ENCODE measurements at places on chromosomes 3 and 15.
A peak's percentile ranks its signal among the peaks of the same experiment; 100 is the strongest.

DNA sequence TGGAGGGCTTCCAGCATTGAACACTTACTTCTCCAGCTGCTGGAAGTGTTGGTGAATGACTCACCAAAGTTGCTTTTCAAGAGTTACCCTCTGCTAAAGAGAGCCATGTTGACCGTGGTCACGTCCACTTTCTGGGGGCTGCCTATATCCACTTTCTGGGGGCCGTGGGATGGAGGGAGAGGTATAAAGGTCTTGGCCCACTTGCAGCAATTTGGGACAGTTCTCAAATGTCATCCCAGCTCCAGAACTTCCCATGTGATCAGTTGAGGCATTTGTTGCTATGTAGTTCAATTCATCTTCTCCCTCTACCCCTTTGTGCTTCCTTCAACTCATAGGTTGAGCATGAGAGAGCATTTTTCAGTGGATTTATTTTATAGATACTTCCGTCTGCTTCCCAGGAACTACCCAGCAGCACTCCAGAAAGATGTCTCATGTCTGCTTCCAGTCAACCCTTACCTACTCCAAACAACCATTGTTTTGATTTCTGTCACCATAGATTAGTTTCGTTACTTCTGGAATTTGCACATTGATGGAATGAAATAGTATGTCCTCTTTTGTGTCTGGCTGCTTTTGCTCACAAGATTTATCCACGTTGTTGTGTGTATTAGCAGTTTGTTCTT, 130.6 kb downstream of the TCF12 start:
- DNase-seq: no peak

DNA sequence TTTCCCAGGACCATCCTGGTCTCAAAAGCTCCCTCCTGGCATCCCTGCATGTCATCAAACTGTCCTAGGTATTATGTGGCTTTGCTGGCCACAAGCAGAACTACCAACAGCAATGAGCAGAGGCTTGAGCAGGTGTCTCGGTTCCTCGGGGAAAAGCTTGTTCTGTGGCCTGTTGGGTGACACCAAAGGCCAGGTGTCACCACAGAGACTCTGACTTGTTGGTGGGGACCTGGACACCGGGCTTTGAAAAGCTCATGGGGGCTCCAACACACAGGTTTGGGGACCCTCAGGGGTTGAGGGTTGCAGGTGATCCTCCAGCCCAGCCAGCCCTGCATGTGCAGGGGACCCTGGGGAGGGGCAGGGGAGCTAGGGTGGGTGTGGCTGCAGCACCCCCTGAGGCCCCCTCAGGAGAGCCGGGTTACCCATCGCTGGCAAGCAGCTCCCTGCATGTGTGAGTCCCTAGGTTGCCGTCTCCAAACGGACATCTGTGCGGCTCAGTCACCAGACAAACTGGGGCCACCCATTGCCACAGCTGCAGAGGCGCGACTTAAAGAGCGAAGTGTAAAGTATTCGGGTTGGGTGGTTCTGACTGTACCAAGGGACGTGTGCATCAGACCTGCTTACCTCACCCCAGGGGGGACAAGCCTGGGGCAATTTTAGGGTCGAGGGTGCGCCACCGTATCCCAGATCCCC, 140.1 kb downstream of the CHSY1 start:
- DNase-seq: no peak

DNA sequence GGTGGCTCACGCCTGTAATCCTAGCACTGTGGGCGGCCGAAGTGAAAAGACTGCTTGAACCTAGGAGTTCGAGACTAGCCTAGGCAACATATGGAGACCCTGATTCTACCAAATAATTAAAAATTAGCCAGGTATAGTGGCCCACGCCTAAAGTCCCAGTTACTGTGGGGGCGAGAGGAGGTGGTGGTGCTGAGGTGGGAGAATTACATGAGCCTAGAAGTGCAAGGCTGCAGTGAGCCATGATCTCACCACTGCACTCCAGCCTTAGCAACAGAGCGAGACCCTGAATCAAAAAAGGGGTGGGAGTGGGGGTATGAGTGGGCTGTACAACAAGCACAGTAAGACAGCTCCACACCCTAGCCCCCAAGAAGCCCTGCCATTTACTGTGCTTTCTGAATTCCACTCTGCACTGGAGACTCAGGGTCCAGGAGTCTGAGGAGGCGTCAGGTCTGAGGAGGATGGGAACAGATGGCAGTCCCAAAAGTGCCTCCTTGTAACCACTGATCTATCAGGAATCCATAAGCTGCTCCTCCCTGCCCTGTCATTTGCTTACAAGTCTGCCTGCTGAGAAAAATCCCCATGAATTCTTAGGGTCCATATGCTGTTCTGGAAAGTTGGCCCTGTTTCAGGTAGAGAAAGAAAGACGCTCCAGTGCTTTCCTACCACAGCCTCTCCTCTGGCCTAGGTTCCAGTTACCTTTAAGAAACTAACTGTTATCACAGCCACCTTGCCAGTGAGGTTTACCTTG, 171.1 kb downstream of the MAGI1 start:
- DNase-seq: no peak

DNA sequence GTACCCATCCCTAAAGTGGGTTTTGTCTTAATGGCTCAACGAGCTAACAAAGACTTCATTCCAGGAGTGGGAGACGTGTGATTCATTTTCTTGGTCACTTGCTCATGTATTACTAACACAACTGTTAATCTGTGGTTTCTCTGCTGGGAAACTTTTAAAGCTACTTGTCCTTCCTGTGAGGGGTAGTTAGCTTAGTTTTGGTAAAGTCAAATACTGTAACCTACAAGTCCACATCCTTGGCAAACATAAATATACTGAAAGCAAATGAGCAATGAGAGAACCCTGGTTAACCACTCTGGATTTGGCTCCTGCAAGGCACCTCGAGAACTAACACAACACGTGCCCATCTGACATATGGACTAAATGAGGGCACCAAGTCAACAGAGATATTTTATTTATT, 19.9 kb downstream of the NOX5 start:
- DNase-seq: peak; percentile 69

DNA sequence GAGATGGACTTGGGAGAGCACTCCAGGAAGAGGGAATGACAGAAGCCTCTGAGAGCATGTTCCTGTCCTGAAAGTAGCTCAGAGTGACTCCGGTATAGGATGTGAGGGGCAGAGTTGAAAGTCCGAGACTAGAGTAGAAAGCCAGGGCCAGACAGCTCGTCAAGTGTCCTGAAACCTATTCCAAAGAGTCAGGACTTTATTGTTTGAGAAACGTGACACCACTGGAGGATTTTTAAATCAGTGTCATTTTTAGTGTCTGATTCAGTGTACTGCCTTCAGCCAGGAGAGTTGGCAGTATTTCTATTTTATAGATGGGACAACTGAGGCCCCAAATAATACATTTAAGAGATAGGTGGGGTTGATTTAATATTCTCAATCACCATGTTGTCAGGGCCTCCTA, 1.6 kb upstream of the RBMS3 start:
- DNase-seq: no peak

DNA sequence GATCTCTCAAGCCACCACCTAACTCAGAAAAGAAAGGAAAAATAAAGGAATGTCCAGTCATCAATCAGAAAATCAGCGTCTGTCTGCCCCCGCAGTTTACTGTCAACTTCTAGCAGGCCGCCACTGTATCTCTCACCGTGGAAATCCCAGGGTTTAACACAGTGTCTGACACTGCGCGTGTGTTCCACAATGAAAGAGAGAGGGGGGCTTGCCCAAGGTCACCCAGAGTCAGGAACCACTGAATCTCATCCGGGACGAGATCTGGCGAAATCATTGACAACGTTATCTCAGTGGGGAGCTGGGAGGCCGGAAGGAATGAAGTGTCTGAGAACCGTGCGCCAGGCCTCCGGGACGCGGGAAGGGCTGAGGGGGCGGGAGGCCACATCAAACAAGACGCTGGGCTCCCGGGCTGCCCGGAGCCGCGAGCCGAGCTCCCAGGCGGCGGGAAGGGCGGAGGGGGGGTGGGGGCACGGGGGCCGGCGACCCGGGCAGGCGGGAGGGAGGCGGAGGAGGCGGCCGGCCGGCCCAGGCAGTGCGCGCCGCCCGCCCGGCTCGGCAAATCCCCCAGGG, 2.2 kb upstream of the HES1 start:
- DNase-seq: no peak

DNA sequence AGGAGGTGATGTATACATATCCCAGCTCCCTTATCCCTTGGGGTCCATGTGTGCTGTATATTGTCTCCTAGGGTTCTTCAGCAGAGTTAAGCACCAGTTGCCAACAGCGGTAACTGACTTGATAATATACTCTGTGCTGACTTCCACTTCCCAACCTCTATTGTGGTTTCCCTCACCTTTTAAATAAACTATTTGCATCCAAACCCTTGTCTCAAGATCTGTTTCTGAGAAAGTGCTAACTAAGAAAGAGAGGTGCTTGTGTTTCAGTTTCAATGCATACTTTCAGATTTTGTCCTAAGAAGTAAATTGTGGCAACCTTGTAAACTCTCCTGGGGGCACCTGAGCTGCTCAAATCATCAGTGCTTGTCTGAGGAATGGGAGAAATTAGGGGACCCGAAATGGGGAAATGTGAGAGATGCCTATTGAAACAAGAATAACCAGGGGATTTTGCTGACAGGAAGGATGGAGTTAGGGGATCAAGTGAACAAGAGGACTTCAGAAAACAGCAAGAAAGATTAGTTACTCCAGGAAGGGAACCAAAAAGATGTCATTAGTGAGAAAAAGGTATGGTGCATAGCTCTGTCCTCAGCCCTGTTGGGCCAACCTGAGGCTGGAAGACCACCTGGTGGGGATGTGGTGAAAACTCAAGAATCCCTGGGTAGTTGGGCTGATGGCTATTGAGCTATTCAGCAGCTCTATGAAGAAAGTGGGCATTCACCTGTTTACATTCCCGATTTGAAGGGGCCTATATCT, 50.9 kb upstream of the MRPL3 start:
- no peak for DNase-seq

GRCh38 chr3:116663161-116664110, 46.1 kb upstream of the TUSC7 start:
- DNase-seq: no peak

DNA sequence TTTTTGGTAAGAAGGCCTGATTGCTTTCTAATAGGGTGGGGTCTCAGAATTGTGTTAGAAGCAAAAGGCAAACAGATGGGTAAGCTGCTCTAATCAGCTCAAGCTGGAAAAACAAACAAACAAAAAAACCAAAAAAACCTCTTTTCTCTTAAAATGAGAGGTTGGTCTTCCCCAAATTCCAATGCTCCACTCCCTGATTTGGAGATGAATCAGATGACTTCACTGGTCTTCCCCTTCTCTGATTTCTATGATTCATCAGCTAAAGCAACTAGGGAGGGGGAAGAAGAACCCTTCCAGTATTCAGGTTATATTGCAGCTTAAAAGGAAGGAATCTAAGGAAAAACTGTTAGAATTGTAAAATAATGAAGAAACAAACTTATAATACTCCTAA, 9.6 kb upstream of the ANXA2 start:
- peak; percentile 68 for DNase-seq

- DNase-seq: no peak
Observed at GRCh38 chr15:41919201-41919820, 25.5 kb upstream of the SPTBN5 start.

DNA sequence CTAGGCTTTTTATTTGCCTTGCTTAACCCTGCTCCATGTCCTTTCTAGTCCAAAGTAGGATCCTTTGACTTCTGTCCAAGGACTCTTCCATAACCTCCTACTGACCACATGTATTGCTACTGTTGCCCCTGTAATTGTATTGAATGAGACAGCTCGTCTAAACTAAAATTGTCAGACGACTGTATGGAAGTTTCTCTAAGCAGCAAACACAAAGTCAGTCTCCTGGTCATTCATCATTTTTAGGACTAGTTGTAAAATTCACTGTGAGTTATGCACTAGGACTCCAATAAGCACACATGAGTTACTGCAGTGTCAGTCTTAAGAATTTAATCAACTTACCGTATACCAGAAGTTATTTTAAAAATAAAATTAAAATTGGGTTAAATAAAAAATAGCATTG, 32.8 kb downstream of the SLTM start:
- no peak for DNase-seq

DNA sequence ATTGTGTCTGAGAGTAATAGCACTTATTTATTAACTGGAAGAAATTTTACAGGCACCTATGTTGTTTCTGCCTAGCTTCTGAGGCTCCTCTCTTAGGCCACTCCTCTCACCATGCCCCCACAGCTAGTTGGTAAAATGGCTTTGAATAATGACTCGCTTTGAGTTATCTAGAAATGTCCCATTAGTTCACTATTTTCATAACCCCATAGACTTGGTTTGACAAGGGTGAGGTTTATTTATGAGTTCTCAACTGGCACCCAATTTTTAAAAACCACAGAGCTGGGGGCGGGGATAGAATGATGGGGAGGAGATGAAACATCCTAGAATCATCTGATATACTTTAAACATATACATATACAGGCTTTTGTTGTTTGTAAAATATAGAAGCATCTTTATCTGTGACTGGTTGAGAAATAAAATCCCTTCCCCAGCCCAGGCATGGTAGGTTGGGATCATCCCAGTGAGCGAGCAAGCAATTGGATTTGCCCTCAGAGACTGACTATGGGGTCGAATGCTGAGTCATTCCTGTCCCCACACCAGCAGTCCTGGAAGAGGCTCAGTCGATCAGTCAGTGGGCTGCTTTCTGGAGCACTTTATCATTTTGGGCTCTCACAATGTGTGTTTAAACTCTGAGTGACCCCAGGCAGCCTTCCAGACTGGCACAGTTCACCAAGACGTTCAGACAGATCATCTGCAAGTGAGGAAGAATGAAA, 60.2 kb upstream of the TSEN2 start:
- no peak for DNase-seq

- DNase-seq: no peak
Observed at GRCh38 chr3:6168256-6168655, 692.7 kb upstream of the GRM7 start.

GRCh38 chr3:56775445-56775837, 26.3 kb downstream of the ARHGEF3 start:
- DNase-seq: no peak

GRCh38 chr3:11914651-11915050, 68.0 kb upstream of the TAMM41 start:
- no peak for DNase-seq

DNA sequence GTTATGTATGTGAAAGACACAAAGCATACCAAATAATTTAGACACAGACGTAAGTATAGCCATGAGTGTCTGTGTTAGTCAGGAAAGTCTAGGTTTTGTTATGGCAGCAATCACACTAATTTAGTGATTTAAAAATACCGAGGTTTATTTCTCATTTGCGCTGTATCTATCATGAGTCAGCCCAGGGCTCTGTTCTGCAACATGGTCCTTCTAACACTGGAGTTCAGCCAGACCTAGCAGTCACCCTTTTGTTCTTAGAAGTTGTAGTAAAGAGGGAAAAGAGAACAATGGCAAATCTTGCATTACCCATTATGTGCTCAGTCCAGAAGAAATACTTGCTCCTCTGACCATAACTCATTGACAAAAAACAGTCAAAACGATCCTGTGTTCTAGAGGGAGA, 311.5 kb downstream of the NLGN1 start:
- no peak for DNase-seq

GRCh38 chr3:172522871-172523818, at the start of gene TNFSF10:
TSS of gene TNFSF10 (minus strand) at chr3:172523430. CDS start at chr3:172523384, 46 bp downstream.
- DNase-seq: no peak

Measured in GM04503 (cell line).